ENCODE measurements at places on chromosomes 12 and 14.

DNA sequence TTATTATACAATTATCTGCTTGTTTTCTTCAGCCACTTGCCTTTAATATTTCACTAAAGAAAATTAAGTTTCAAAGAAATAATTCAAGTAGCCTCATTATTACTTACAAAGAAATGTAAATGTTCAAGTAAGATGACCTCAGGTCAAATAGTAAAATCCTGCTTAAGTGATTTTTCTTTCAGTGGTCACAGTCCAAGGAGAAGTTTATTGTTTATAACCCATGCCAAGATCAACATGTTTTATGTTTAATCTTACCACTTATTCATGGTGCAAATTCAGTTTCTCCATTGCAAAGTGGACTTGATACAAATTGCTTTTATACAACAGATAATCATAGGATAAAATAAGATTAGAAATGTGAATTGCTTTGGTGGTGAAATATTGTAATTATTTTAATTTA lies 370.2 kb upstream of the FLRT2 start:
- DNase-seq: no peak

DNA sequence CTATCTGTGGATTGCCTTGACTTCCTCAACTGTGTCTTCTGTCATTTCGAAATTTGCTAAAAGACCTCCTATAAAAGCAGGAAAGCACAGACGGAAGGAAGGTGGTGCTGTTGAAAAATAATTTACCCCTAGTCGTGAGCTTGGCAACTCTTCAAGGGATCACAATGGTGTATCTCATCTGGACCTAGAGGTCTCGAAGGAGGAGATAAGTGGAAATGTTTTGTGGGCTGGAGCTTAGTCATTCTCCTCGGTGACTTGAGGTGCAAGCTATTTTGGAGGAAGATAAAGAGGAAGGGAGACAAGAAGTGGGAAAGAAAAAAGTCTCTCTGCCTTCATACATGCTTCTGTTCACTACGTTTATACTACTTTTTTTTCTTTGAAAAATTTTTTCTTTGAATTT lies 89.9 kb downstream of the FLRT2 start:
- DNase-seq: no peak

GRCh38 chr12:65055859-65056258 lies 65.2 kb downstream of the WIF1 start:
- no peak for DNase-seq

DNA sequence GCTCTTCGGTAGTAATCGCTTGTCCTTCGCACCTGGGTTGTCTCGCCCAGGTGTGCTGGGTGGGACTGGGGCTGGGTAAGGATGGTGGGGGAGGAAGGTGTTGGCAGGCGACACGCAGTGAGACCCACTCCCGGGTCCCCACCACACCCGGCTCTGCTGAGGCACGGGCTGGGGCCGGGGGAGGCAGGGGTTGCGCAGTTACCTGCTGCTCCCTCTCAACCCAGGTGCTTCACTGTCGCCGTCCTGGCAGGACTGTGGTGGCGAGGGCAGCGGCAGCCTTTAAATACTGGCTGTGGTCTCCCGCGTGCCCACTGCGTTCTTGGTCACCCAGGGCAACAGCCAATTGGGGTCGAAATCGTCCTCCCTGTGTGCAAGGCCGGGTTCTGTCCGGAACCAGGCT lies at the start of gene CCER1:
CCER1 (minus strand) TSS at position 256 of the 400 bp plus-strand sequence. CDS start 434 bp downstream, outside the sequence.
- DNase-seq: no peak

- DNase-seq: no peak
Observed at GRCh38 chr14:70121521-70121920, 67.2 kb downstream of the SLC8A3 start.

DNA sequence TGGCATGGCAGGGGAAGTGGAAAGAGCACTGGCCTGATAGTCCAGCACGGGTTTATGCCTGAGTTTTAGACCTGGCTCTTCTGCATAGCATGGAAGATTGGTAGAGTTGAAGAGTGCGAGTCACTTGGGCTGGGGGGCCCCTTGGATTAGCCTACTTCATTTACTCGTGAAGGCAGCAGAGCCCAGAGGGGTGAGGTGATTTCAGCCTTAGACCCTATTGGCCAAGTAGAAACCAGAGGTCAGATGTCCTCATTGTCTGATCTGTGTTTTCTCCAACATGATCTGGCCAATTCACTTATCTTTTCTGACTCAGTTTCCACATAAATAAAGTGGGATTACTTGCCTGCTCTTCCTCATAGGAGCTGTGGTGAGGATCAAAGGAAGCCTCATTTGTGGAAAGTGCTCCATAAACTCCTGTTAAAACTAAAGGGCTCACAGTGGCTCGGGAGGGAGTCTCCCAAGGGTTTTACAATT lies 1.9 kb downstream of the PLEKHG3 start:
- no peak for DNase-seq

- no peak for DNase-seq
Observed at GRCh38 chr12:71135812-71136176, 22.0 kb downstream of the TSPAN8 start.

Measured in stimulated activated CD4-positive, alpha-beta T cell treated with anti-CD3 and anti-CD28 coated beads, Interleukin-12 subunit alpha, Interleukin-12 subunit beta, amount 100 ng/mL, for 4 hours (primary cell).